Activated CD4-positive, alpha-beta T cell treated with anti-CD3 and anti-CD28 coated beads for 36 hours (primary cell): ENCODE measurements at places on chromosomes 3 and 15.

DNA sequence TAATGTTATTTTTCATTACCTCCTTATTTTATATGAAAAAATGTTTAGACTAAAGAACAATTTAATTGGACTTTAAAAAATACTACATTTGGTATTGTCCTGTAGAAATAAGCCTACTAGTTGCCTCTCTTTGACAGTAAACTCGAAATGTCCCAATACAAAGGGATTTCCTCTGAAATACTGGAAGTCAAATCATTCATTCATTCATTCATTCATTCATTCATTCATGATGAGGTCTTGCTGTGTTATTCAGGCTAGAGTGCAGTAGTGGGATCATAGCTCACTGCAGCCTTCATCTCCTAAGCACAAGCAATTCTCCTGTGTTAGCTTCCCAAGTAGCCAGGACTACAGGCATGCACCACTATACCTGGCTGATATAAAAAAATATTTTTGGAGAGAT, 50.6 kb upstream of the PYGO1 start:
- DNase-seq = no peak

- no peak for DNase-seq
Observed at GRCh38 chr3:14563946-14564539, 23.9 kb upstream of the GRIP2 start.

DNA sequence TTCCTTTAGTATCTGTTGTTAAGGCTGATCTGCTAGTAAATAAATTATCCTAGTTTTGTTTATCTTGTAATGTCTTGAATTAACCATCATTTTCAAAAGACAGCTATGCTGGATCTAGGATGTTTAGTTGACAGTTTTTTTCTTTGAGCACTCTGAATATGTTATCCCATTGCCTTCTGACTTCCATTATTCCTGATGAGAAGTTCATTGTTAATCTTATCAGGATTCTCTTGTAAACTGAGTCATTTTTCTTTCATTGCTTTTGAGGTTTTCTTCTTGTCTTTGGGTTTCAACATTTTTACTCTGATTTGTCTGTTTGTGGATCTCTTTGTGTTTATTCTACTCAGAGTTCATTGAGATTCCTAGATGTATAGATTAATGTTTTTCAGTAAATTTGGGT, 157.7 kb downstream of the WNT7A start:
- no peak for DNase-seq

DNA sequence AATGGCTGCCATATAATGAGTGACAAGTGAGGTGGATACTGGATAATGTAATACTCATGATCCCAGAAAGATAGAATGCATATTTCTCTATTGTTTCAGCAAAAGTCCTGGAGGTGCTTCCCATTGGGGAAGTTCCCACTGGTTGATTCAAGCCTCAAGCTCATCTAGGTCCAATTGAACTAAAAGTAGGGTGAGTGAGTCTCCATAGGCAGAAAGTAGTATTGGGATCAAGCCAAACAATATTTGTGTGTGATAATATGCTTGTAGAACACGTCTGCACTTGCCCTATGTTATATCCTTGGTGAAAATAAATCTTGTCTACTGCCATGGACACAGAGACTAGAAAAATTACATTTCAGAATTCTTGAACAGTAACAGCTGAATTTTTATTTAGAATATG, 14.8 kb upstream of the ZBTB20 start:
- no peak for DNase-seq

GRCh38 chr3:171956181-171956683, 83.1 kb upstream of the FNDC3B start:
- DNase-seq = no peak

DNA sequence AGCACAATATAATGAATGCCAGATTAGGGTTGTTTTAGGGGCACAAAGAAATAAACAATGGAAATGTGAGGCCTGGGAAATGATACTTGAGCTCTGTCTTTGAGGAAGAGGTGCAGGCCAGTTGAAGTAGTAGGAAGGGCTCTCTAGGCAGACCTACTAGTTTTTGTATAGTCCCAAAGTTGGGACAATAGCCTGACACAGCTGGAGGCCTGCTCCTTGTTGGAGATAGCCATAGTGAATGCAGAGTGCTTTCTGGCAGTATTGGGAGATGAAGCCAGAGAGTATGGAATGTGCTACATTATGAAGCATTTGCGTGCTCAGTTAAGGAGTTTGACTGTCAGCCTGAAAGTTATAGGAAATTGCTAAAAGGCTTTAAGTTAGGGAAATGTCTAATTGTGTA, 251.2 kb upstream of the ZPLD1 start:
- DNase-seq = no peak

DNA sequence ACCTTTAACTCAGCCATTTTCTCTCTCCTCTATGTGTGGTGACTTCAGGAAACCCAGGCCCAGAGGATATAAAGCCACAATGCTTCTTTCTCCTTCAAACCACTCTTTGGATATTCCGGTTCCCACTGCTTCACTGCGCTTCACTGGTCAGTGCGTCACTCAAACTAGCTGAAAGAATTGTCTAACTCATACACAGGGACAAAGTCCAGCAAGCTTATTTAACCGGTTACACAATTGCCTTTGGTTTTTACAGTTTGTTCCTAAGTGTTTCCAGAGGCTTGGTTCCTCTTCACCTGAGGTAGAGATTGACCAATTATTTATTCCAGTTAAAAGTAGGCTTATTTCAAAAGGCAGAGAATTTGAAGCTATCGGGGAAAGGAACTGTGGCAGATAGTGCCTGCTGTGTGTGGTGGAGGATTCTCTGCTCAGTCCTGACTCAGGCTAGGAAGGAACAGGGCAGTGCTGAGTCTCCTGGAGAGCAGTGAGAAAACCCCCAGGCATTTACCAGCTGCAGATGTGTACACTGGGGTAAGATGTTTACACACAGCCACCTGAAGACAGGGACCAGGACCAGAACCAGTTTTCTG, at the start of gene HGD:
Gene HGD, minus strand, starts transcription at position 145 of the 587 bp plus-strand sequence. Its CDS starts 128 bp downstream, at position 17.
- no peak for DNase-seq

- DNase-seq = no peak
Observed at GRCh38 chr15:42750306-42750705, 13.4 kb upstream of the CDAN1 start.

GRCh38 chr15:101549647-101550046, 60.1 kb upstream of the PCSK6 start:
- DNase-seq = no peak

GRCh38 chr3:132294906-132295305, 22.3 kb upstream of the ACP3 start:
- no peak for DNase-seq

DNA sequence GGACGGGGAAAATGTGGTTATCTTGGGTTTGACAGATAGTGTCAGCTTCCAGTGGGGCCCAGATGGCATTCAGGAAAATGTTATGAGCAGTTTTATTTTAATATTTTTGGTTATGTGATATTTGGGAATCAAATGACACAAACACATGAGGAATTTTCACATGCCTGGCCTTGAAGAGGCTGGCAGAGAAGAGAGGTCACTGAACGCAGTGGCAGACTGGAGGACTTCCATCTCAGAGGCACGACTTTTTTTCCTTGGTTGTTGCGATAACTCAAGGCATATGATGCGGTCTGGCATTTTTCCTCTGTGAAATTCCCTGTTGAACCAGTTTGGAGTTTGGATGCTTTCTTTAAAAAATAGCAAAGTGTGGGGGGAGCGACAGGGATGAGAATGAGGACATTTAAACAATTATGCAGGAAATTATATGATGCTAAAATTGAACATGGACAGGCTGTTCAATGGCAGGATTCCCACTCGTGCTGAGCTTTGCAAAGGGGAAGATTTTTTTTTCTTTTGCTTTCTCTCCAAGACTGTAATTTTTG, 36.9 kb upstream of the ARPP21 start:
- no peak for DNase-seq
